ENCODE measurements at places on chromosomes 7 and 10. TPM values are rescaled to one million over a fixed set of nuclear protein-coding genes. Genes with fewer than 3 reads are reported as not detected.

DNA sequence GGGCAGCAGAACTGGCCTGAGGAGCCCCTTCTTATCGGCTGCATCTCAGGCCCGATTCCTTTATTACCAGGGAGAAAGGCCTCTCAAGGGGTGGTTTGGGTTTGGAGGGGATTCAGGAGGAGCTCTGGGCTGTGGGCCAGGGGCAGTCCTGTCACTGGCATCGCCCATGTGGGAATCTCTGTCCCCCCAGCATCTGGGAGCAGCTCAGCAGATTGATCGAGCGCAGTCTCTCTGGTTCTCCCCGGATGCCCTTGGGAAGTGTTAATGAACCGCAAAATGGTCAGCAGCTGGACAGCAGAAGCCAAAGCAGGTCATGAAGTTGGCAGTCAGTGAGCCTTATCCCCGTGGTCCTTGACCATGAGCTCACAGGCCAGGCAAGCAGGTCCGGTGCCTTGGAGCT lies 104.4 kb upstream of the ANLN start:
- no peak for DNase-seq

DNA sequence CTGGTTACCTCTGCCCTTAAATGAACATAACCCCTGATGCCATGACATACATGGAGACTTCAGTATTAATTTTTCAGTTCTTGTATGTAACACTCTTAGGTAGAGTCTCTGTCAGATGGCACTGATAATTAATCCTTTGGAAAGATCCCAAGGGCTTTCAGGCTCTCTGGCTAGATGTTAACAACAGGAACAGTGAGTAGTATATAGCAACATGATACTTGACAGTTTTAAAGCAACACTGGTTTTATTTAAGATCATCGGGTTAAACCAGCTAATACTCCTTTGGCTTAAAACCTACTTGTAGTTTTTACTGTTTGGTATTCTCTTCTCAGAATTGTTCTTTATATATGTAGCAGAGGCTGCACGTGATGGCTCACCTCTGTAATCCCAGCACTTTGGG lies 27.3 kb downstream of the AHCYL2 start:
- peak; percentile 3 for DNase-seq

Gene ASB10
- total RNA-seq: not detected

GRCh38 chr7:91537260-91538152 lies 273.3 kb downstream of the FZD1 start:
- peak; percentile 47 for DNase-seq

Gene ADARB2
- total RNA-seq: not detected

Gene ADAM22
- 5.5 TPM for total RNA-seq

Gene ARMH3
- 9.1 TPM for total RNA-seq

Gene PRSS37
- 0.72 TPM for total RNA-seq

Gene LRRC4
- 2.6 TPM for total RNA-seq

DNA sequence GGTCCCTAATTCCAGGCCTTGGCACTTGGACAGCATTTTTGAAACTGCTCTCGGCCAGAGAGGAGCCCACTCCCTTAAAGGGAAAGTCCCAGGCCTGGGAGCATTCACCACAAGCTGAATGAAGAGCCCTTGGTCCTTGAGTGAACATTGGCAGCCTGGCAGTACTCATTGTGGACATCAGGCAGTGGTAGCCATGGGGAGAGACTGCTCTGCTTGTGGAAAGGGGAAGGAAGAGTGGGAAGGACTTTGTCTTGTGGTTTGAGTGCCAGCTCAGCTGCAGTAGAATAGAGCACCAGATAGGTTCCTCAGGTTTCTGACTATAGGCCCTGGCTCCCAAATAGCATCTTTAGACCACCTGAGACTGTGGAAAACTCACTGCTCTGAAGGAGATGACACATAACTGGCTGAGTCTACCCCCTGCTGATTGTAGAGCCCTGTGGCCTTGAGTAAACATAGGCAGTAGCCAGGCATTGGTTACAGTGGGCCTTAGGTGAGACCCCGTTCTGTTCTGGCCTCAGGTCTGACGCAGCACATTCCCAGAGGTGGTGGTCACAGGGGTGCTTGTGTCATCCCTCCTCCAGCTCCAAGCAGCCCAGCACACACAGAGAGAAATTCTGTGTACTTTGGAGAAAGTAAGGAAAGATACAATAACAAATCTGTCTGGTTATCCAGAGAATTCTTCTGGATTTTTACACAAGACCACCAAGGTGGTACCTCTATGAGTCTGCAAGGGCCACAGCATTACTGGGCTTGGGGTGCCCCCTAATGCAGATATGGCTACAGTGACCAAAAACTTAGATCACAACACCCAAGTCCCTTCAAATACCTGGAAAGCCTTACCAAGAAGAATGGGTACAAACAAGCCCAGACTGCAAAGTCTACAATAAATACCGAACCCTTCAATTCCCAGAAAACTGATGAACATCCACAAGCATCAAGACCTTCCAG lies 153.8 kb downstream of the GNAI1 start:
- no peak for DNase-seq

- DNase-seq: no peak
Observed at GRCh38 chr7:112584290-112584689, 103.5 kb downstream of the LSMEM1 start.

- DNase-seq: no peak
Observed at GRCh38 chr10:80319725-80320290, 30.4 kb upstream of the MAT1A start.

DNA sequence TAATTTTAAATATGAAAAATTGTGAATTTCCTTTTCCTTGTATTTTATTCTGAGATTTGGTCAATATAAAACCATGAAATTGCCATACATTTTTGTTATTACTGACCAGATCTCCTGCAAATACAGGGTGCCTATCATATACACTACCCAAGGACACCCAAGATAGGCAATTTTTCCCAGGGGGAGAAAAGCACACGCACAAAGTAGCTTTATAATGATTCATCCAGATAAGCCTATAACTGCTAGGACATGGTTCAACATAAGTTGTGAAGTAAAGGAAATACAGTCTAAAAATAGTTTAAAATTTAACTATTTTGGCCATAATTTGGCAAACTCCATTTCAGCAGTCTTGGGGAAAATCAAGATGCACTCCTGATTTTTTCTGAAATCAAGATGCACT lies 4.8 kb downstream of the RUFY2 start:
- no peak for DNase-seq

Gene KDM7A
- total RNA-seq: 11.3 TPM

GRCh38 chr10:101485681-101486554 lies 102.1 kb downstream of the POLL start:
- DNase-seq: peak; percentile 5

DNA sequence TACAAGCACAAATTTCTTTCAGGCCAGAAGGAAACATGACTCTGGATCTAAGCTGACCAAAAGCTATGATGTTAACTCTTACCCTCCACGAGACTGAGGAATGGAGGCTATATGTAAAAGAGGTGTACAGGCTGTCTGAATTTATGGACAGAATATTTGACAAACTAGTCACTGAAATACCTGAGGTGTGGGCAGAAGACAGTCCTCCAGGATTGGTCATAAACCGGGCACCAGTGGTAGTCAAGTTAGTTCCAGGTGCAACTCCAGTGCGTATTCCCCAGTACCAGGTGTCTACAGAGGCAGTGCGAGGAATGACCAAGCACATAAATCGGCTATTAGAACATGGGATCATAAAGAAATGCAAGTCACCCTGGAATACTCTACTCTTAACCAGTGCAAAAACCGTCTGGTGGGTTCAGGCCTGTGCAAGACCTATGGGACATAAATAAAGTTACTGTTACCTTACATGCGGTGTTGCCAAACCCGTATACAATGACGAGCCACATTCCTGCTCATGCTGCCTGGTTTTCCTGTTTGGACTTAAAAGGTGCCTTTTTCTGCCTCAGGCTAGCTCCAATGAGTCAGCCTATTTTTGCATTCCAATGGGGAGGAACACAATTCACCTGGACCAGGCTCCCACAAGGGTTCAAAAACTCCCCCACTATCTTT lies 6.7 kb upstream of the CYREN start:
- no peak for DNase-seq

- DNase-seq: no peak
Observed at GRCh38 chr10:131930150-131930549, 29.3 kb downstream of the PPP2R2D start.

DNA sequence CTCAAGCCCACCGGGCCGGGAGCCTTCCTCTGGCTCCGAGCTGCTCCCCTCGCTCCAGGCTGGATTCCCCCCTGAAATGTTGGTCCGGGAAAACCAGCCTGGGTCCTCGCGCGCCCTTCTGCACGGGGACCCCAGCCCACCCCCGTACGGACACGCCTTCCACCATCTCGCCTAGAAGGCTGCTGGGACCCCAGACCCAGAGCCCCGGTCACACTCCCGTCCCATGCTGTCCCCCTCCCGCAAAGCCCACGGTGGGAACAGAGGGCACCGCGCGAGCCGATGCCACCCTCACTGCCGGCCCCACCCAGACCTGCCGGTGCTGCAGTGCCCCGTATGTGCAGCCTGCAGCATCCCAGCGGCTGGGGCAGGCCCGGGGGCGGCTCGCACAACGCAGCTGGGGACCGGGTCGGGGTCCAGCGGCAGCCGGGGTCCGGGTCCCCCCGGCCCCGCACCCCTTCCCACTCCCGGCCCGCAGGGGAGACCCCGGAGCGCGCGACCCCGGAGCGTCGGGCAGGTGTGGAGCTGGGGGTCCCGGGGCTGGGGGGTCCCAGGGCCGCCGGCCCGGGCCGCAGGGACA lies 871 bp downstream of the SPOCK2 start:
- DNase-seq: no peak

DNA sequence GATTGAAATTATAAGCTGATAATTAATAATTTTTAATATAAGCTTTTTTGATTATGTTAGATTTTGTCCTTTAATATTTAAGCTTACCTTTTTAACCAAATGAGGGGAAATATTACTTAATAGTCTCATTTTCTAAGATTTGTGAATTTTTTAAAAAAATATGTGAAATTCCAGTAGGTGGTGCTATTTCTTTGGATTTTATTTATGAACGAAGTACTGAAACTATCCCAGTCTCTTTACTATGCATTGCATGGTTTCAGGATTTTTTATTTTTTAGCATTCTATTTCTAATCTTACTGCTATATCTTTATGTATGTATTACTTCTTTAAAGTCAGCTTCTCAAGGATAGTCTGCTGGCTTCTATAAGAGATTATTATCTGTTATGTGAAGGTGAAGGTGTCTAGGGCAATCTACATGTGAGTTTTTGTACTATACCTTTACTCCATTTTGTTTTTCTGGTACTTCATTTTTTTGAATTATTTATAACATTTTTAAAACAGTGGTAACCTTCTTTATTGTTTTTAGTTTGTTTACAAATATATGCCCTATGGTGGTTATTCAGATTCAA lies 78.3 kb downstream of the ATRNL1 start:
- peak; percentile 4 for DNase-seq

- DNase-seq: peak; percentile 61
Observed at GRCh38 chr10:80945264-80945880, 407.7 kb downstream of the SH2D4B start.

- DNase-seq: no peak
Observed at GRCh38 chr10:59324597-59324996, 37.8 kb downstream of the FAM13C start.

DNA sequence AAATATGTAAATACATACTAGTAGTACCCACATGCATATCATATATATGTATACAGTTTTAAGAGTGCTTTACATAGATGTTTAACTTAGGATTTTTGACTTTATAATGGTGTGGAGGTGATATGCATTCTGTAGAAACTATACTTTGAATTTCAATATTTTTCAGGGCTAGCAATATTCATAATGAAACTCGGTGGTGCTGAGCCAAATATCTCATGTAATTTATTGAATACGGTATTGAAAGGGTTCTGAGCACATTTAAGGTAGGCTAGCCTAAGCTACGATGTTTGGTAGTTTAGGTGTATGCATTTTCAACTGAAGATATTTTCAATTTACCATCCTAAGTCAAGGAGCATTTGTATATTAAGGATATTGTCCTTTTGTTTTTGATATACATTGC lies 36.0 kb downstream of the ZNRF2 start:
- no peak for DNase-seq
